ENCODE measurements at places on chromosomes 6 and 20.

- no peak for DNase-seq
These were observed 89.8 kb upstream of the DST start for GRCh38 chr6:56732517-56732916.

- DNase-seq: no peak
These were observed 33.2 kb upstream of the PNISR start for GRCh38 chr6:99458319-99458718.

DNA sequence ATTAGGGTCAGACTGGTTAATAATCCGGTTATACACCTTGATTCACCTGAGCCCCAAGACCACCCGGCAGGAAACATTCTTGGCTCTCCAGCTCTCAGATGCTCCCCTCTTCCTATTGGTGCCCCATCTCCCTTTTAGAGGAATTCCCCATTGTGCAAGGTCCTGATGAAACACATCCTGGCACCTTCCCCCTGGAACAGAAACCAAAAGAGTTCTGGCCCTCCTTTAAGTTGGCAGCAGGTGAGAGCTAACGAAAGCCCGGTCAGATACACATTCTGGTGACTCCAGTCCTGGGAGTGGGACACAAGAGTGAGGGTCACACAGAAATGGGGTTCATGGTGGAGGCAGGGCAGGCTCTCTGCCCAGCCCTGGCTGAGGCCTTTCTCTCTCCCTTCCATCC is 32.2 kb downstream of the RSPO4 start:
- DNase-seq: no peak

GRCh38 chr6:160331753-160332152 is 16.4 kb upstream of the SLC22A3 start:
- no peak for DNase-seq
